NCI-H1417 treated with DMSO at 0.1 percent for 48 hours (cell line): ENCODE measurements at places on chromosomes 11 and 22.

GRCh38 chr22:48396785-48397530 is 1430.7 kb downstream of the BRD1 start:
- no peak for DNase-seq

- no peak for DNase-seq
These were observed 30.4 kb downstream of the CYP2R1 start for GRCh38 chr11:14861680-14862079.

DNA sequence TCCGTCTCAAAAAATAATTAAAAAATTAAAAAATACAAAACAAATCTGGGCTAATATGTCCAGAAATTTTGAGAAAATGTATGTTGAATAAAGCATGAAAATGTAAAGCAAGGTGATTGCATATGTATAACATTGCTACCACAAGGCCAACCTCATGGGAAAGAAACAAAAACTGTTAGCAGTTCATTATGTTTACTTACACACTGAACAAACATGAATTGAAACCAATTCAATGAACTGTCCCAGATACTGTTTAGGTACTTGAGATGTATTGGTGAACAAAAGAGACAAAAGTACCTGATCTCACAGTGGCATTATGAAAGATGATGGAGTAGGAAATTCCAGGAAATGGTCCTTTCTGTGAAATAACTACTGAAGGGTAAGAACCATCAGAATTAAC is 43.8 kb upstream of the IGLL5 start:
- no peak for DNase-seq

DNA sequence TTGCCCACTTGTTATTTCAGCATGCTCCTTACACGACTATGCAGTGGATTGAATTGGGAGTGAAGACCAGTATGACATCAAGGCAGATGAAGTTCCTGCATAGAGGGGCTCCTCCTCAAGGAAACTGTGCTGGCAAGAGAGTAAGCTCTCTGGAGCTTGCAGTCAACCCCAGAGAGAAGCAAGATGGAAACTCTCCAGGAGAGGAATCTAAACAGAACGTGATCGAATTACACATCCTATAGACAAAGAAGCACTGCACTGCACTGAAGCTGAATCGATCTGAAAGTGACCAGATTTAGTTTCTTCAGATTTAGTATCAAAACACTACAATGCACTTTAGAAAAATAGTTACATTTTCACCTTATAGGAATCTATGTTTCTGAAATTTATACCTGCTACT is 947.7 kb upstream of the TENM4 start:
- DNase-seq: no peak

GRCh38 chr11:131897956-131898355 is 527.5 kb downstream of the NTM start:
- no peak for DNase-seq

- DNase-seq: no peak
These were observed 27.5 kb upstream of the HIKESHI start for GRCh38 chr11:86274503-86274902.

GRCh38 chr11:89458716-89459115 is 32.5 kb downstream of the NOX4 start:
- DNase-seq: no peak

DNA sequence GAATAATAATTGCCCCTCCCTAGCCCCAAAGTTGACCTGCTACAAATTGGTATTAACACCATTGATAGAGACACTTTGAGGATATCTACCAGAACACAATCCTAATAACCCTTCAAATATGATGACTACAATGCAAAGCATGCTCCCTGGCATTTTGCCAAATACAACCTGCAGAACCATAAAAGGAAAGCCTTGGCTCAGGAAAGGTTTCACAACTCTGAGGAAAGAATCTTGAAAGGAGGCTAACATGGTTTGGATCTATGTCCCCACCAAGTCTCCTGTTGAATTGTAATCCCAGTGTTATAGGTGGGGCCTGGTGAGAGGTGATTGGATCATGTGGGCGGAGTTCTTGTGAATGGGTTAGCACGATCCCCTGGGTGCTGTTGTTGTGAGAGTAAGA is 140.4 kb upstream of the ARHGAP42 start:
- DNase-seq: no peak

DNA sequence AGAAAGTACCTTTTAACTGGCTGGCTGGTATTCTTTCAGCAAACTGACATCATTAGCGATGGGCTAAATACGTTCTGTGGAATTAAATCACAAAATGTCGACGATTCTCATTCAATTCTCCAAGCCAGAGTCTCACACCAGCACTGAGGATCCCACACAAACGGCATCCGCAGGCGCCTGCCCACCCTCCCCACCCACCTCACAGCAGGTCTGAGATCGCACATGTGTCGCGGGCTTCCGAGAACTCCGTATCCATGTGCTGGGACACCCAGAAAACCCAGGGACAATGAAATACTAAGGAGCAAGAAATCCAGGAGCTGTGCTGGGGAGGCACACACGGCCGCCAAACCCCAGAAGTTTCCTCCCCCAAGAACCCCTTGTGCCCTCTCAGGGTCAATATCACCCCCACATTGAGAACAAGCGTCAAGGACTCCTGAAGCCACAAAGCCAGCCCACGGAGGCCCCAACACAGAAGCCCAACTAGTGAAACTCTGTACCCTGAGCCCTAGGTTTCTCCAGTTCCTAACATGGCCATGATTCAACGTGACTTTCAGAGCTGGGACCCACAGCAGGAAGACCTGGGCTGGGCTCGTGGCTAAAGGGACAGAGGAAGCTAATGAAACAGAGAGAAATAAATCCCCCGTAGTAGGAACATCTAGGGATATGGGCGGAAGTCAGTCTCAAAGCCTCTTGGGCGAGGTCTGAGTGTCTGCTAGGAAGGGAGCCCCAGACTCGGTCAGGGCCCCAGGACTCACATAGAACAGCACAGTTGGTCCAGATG is 8.0 kb downstream of the TOLLIP start:
- DNase-seq: no peak

DNA sequence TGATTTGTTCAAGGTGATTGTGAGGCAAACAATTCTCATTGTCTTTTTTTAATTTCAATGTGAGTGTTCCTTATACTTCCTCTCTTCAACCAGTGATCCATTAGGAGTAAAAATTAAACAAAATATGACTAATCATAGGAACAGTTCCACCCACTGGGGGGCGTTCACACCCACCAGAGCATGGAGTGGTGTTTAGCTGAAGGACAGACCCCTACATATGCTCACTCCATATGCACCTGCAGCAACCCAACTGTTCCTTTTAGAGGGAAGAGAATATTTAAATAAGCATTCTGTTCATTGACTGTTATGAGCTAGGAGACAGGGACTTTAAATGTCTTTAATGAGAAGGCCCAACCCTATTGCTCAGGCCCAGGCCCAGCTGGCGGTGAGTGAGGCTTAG is 78.7 kb upstream of the DRD2 start:
- DNase-seq: no peak

DNA sequence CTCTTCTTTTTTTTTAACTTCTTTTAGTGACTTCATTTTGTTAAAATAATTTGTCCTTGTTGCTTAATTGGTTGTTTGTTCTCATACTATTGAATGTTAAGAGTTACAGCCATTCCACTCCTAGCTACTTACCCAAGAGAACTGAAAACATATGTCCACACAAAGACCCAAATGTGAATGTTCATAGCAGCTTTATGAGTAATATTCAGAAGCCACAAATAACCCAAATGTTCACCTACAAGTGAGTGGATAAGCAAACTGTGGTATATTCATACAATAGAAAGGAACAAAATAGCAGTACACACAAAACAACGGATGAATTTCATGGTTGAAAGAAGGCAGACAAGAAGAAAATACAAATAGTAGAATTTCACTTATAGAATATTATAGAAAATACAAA is 1.4 kb upstream of the OR4D11 start:
- DNase-seq: no peak

DNA sequence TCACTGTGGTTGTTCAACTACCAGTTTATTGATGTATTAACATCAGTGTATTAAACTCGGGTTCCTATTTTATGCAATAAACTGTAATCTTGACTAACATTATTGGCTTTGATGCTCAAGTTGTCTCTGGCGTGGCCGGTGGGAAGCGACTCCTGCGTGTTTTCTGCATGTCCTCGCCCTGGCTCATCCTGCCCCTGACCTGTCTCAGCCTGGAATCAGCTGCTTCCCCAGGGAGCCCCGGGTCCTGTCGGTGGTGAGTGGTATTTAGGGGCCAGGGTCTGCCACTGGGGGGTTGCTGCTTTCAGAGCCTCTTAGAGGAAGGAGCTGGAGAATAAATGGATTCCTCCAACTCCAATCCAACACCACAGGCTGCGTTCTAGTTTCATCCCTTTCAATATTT is 22.5 kb downstream of the IFITM10 start:
- no peak for DNase-seq

DNA sequence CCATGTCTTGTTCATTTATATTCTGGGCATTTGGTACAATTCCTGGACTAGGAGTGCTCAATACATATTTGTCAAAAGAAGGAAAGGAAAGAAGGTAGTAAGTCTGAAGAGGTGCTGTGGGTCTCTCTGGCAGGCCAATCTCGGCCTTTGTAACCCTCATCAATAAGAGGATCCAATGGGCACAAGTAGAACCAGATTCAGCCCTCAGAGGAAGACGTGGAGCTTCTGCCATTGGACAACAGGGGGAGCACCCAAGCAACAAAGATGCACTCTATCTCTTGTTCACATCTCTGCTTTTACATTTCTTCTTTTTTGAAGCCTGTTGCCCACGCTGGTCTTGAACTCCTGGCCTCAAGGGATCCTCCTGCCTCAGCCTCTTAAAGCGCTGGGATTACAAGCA is 2.2 kb upstream of the VPS11 start:
- no peak for DNase-seq

- no peak for DNase-seq
These were observed 44.1 kb upstream of the NFRKB start for GRCh38 chr11:129939510-129939909.

GRCh38 chr11:75786101-75786736 is 17.6 kb downstream of the DGAT2 start:
- DNase-seq: no peak

GRCh38 chr11:2475136-2475918 is 30.5 kb downstream of the KCNQ1 start:
- DNase-seq: no peak

DNA sequence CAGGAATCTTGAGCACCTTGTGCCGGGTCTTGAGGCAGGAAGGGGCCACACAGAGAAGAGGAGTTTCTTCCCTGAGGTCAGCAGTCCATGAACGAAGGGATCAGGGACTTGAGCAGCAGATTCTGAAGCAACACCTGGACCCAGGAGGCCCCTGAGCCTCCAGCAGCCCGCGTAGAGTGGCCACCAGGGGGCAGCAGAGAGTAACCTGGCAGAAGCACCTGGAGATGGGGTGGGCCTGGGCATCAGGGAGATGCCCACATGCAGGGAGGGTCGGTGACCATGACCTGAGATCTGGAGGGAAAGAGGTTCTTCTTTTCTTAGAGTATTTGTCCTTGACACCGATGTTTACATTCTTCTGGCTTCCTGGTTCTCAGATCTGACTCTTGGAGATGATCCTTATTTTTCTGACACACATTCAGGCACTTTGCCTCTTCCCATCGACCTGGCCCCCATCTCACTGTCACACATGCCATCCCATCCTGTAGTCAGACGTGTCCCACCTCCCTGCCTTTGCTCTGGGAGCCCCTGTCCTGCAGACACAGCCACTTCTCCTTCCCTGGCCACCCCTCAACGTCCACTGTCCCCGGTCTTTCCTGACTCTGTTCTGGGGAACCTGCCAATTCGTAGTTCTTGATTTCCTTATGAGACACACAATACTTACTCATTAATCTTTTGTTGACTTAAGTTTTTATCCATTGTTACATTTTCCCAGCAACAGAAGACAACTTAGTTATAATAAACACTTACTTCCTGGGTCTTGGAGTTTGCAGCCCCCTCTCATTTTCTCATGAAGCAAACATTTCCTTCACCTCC is 66.5 kb downstream of the GGTLC2 start:
- no peak for DNase-seq

- DNase-seq: no peak
These were observed 28.0 kb downstream of the CHID1 start for GRCh38 chr11:882596-882995.

DNA sequence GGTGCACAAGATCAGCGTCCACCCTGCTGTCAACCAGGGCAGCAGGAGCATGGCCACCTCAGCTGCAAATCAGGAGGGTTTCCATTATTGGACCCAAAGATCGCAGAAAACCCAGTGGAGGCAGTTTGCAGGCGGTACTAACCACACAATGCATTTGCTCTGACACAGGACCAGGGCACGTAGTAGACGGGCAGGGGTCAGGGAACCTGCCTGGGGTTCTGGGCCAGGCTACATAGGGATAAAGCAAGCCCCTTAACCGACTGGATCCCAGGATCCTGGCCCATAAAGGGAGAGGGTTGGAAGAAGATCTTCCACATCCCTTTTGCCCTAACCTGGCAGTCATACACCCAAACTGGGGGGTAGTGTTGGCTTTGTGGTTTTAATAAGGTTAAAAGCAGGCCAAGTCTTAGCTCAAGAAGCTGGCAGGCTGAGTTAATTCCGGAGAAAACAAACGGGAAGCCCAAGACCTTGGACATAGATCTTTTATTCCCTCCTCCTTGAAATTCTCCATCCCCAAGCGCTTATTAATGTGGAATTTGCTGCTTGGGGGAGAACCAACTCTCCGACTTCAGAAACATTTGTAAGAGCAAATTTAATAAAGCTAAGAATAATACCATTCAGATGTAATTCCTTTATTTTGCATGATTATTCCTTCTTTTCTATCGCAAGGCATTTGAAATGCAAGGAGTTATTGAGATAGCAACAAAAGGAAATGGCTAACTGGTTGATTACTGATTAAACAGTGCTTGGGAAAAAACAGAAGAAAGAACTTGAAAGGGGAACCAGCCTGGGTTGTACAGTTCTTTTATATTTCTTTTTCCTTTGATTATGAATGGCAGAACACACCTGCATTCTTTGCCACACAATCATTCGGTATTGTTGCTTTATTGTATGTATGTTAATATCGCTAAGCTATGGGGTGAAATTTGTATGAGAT is 6.3 kb upstream of the ARHGAP8 start:
- DNase-seq: no peak

DNA sequence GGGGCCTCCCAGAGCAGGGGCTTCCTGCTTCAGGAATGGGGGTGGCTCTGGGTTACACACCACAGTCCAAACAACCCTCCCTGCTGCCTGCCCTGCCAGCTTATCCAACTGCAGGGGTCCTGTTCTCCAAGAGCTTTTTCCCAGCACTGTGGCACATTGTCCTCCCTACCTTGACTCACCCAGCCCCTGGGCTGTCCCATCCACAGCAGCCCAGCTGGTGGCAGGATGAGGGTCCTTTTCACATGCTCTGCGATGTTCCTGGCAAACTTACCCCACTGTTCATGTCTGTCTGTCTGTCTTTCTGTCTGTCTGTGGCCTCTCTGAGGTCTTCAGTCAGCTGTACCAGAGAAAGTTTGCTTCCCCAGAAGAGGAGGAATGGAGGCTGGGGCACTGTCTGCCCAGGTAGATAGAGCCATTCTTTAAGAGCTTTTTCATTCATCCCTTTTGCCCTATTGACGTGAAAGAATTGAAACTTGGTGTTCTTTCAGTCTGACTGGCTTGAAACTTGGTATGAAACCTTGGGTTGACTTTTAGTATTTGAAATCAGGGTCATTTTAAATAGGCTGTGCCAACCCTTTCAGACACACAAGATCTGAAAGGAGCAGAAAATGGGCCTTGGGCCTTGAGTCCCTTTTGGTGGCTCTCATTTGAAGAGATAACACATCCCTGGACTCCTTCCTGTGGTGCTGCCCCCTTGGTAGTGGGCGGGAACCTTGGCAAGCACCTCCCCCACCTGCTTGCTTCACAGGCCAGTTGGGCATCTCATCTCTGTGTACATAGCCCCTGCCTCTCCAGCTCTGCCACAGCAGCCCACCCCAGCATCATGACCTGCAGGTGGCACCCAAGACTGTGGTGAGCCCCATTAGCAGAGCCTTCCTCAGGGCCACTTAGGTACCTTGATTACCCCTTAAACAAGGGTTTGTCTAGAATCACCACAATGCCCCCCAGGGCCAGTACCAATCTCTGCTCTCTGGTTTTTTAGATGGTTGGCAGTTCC is 74.6 kb upstream of the SUSD2 start:
- DNase-seq: no peak
